Jurkat, Clone E6-1 (cell line): ENCODE measurements at places on chromosomes 5 and 9.

GRCh38 chr5:95701074-95701473, 18.3 kb upstream of the SPATA9 start:
- DNase-seq = no peak

- DNase-seq = no peak
These were observed 4.6 kb downstream of the SMC5 start for GRCh38 chr9:70263421-70263820.

DNA sequence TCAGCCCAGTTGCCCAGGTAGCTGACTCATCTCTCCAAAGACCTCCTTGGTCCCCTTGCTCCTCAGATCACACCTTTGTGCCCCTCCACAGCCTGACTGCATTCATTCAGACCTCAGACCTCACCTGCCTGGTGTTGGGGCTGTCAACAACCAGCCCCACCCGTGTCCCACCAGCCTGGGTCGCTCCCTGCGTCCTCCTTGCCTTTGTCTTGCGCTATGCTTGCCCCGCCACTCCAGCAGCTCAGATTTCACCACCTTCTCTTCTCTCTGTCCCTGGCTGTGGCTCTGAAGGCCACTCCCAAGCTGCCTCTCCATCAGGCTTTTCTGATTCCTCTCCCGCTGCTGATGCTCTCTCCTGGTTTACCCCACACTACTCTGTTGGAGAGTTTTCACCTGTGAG, 103.5 kb downstream of the MVB12B start:
- DNase-seq = no peak

GRCh38 chr5:32522429-32523143, 62.8 kb upstream of the SUB1 start:
- DNase-seq = no peak

DNA sequence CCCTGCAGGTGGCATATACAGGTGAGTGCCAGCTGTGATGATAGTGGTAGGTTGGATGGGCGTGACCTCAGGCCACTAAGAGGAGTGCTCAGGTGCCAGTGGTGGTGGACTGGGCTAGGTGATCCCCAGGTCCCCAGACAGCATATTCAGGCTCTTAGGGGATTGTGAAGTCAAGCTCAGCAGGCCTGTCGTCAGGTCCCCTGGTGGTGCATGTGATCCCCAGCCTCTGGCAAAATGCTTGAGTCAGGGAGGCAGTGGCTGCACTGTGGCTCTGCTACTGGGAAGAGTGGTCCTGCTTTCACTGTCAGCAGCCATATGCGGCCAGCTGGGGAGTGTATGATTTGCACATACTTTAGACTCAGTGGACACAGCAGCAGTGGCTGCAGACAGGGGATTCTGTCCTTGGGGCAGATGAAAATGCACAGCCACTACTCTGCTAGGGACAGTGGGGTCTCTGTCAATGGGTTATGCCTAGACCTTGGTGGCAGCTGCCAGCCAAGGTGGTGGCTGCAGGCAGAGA, 31.6 kb upstream of the CTSL start:
- no peak for DNase-seq

DNA sequence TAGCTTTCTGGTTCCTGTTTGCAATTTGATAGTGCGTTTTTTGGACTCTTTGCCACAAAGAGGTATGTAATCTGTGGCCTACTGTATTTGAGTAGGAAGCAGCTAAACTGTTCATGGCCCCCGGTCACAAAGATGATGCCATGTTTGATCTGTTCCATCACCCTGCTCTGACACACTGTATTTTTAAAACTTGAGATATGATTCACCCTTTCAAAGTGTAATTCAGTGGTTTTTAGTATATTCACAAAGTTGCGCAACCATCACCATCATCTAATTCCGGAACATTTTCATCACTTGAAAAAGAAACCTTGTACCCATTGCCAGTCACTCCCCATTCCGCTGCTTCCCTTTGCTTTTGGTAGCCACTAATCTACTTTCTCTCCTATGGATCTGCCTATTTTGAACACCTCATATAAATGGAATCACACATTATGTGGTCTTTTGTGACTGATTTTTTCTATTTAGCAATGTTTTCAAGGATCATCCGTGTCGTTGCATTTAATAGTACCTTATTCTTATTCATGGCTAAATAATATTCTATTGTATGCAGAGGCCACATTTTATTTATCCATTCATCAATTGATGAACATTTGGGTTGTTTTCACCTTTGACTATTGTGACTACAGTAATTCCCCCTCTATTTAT, 141.6 kb downstream of the NR3C1 start:
- DNase-seq = no peak

- no peak for DNase-seq
These were observed 83.9 kb downstream of the SPOCK1 start for GRCh38 chr5:137415231-137415681.

- no peak for DNase-seq
These were observed 347.6 kb upstream of the SLC30A5 start for GRCh38 chr5:68746220-68746619.

DNA sequence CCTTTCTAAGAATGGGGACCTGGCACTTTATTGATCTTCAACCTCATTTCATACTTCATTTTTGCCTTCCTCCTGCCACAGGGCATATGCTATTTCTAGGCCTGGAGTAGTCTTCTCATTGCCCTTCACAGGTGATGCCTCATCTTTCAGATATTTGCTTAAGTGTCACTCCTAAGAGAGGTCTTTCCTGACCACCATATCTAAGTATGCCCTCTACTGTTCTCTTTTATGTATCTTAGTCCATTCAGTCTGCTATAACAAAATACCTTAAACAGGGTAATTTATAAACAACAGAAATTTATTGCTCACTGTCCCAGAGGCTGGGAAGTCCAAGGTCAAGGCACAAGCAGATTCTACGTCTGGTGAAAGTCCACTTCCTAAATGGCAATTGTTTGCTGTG, 99.1 kb downstream of the ADAMTS6 start:
- DNase-seq = no peak

DNA sequence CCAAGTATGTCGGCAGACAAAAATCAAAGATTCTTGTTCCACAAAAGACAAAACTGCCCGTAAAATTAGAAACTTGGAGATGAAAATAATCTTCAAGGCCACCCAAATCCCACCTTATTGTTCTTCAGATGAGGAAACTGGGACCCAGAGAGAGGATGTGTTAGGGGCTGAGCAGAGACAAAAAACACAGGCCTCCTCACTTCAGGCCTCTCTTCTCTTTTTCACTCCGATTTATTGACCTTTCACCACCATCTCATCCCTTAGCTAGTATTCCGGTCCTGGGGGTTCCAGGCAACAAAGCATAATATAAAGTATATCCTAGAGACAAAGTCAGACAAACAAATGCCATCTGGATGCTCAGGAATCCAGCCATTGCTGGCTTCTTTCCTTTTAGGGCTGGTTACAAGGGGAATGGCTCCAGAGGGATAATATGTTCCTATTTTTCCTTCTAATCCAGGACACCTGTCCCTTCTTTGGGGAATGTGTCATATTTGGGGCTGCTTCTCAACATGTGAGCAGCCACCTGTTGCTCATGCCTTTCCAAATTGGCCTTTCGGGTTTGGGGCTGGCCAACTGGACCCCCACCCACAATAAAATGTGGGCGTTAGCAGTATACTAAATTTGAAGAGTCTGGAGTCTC, 42.2 kb upstream of the AFAP1L1 start:
- no peak for DNase-seq

DNA sequence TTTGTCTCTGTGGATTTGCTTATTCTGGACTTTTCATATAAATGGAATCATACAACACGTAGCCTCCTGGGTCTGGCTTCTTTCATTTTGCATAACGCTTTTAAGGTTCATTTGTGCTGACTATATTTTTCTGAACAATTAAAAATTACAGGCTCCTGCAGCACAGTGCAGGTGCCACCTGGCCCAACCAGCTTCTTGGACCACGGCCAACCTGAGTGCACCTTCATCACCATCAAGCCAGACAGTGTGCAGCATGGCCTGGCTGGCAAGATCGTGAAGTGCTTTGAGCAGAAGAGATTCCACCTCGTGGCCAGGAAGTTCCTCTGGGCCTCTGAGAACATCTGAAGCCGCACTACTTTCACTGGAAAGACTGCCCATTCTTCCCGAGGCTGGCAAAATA, 53.5 kb upstream of the COL15A1 start:
- DNase-seq = no peak

DNA sequence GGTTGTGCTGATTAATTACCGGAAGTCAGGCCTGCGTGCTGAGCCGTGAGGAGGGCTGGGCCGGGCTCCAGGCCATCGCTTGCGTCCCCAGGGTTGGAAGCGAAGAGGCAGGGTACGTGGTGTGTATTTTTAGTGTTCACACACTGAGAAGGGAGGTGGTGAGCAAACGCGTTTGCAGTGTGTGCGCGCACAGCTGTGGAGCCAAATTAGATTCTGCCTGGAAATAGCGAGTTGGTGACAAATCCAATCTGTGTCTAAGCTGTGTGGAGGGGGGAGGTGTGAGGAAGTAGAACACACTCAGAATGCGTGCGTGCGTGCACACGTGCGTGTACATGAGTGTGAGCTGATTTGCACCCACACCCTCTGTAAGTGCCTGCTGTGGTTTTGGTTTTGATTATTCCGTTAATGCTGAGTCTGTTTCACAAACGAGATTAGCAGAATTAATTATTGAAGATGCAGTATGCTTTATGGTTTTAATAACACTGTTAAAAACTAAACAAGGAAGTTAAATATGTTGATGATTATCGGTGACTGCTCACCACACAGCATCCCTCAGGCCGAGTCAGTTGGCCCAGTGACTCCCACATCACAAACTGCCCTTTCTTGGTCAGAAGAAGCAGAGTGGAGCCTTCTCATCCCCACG, 111.8 kb upstream of the FCN2 start:
- DNase-seq = no peak

DNA sequence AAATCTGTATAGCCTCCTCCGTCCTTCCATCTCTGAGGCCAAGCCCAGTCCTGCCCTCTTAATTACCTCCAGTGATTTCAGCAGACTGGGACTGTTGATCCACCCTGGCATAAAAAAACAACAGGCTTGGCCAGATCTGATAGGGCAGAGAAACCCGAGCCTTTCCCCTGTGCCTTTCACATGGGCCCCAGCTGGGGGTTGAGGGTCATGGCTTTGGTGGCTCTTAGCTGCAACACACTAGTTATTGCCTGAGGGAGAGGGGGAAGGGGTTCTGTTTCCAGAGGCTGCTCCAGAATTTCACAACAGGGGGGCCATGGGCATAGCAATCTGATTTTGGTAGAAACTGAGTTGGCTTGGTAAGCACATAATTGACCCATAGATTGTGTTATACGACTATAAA, 21.2 kb upstream of the PANK3 start:
- no peak for DNase-seq
